ENCODE measurements at places on chromosomes 6 and 20.

DNA sequence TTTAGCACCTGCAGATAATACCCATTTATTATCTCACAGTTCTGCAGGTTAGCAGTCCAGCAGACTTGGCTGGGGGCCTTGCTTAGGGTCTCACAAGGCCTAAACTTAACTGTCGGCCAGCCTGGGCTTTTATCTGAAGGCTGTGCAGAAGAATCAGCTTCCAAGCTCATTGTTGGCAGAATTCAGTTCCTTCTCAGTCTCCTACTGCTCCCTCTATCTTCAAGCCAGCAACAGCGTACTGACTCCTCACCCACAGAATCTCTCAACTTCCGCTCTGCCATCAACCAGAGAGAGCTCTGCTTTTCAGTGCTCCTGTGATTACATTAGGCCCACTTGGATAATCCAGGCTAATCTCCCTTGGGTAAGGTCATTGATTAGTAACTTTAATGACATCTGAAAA, 30.2 kb upstream of the NHSL1 start:
- DNase-seq = no peak

DNA sequence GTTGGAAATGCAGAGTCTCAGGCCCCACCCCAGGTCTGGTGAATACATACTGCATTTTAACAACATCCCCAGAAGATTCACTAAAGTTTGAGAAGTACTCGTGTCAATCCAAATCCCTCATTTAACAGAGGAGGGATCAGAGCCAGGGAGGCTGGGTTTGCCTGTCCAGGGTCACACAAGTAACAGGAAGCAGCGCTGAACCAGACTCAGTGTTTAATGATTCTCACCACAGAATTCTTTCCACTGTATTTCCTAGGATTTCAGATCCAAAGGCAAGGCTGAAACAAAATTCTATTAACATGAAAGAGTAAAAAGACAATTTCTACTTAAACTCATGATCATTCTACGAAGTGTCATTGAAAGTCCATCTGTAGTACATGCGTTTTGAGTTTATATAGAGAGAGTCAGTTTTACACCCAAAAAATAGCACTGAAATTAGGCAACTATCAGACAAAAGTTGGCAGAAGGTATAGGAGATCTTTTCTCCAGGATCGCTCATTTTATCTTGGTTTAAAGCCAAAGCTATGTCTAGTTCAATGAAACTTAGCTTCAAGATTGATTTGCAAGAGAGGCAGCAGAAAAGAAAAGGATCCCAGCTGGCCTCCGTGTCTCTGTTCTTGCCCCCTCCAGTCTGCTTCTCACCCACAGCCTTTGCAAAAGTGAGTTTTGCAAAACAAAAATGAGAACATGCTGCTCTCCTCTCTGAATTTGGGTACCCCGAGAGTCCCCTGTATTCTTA, 6.0 kb upstream of the AGPAT4 start:
- DNase-seq = no peak

DNA sequence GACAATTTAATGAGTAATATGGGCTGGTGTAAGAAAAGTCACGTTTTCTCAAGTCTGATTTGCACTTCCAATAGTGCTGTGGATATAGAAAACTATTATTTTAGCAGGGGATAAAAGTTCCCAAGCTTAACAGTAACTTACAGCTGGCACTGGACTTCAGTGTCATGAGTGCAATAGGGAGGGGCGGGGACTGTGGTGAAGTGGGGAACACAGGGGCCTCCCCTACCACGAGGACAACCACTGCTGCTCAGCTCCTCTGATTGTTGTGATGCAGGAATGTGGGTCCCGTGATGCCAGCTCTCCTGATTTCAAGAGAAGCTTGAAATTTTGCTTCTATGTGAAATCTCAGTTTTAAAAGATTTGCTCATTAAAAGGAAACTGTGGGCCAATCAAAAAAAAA, 24.0 kb downstream of the SLC13A3 start:
- no peak for DNase-seq

DNA sequence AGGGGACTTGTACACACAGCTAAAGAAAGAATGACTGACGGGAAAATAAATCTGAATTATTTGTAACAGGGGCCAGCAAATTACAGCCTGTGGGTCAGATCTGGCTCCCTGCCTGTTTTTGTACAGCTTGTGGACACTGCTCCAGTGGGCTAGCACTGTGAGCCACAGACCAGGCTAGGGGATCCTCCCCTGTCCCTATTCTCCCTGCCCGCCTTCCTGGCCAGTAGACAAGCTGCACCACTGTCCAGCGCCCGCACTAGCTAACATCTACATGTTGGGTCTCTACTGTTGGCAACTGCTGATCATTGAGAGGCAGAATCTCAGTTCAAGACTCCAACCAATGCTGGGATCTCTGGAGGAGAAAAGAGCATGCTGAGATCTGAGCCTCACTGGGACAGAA, 10.7 kb downstream of the OSER1 start:
- DNase-seq = no peak

DNA sequence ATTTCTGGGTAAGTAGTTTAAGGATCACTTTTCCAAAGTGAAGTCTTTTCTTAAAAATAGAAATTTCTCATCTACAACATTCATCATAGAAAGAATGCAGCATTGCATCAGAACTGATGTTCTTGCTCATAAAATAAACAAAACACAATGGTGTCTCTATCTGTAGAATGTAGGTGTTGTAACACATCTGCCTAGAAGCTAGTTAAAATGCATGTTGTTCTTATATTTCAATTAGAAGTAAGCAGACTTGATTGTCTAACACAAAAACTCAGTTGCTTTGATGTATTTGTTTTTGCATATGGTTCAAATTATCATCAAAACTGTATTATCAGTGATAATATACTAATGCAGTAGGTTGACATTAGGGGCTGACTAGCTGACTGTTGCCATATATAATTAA, 654.7 kb upstream of the FLRT3 start:
- DNase-seq = no peak

- DNase-seq = no peak
These were observed 640.5 kb downstream of the DHX35 start for GRCh38 chr20:39602649-39603048.

- DNase-seq = no peak
These were observed 111.9 kb downstream of the FRK start for GRCh38 chr6:115948751-115949150.

DNA sequence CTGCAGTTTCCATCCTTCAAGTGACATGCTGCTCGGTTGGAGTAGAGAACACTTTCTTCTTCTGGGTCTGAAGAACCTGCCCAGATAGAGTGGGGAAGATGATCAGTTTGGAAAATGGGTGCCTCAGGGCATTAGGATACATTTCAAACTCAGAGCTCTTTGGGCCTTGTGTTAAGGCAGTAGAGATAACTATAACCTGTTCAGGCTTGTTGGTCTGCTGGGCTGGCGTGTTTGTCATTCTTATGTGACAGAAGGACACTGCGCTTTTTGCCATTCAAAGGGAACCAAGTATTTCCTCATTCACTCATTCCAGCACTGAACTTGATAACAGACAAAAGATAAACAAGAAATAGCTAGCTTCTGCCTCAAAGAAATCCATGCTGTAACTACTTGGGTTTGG, 3.8 kb downstream of the TOMM34 start:
- no peak for DNase-seq

GRCh38 chr20:16477632-16478031, 95.6 kb downstream of the KIF16B start:
- DNase-seq = no peak

All from CD4-positive, alpha-beta T cell treated with Interleukin-17A for 4 hours (primary cell).